ENCODE measurements at places on chromosomes 1 and 21. TPM values are rescaled to one million over a fixed set of nuclear protein-coding genes. Genes with fewer than 3 reads are reported as not detected.

Gene LRP8
- 40.5 TPM for total RNA-seq

Gene FBXO42
- 8.8 TPM for total RNA-seq

Gene APOBEC4
- total RNA-seq: not detected

Gene DIO1
- total RNA-seq: not detected

Gene SGIP1
- not detected for total RNA-seq

Gene SPRR5
- total RNA-seq: not detected

Gene ELAPOR1
- total RNA-seq: 0.51 TPM

Gene C1QB
- total RNA-seq: not detected

Gene CCDC18
- 5.2 TPM for total RNA-seq

Gene EXO5
- total RNA-seq: 3.5 TPM

Gene DPT
- not detected for total RNA-seq

Gene NBPF19
- total RNA-seq: 3.7 TPM

Gene NHLH1
- total RNA-seq: 0.45 TPM

Gene SH2D1B
- total RNA-seq: 0.12 TPM

Gene RNF2
- 19.1 TPM for total RNA-seq

Gene PRDM16
- 0.09 TPM for total RNA-seq

Gene KRTAP10-5
- not detected for total RNA-seq

Gene FMO2
- total RNA-seq: not detected

Gene ACTN2
- 0.02 TPM for total RNA-seq

Gene TBX15
- 0.10 TPM for total RNA-seq

Gene GNAT2
- total RNA-seq: not detected

Gene CFHR4
- not detected for total RNA-seq

Gene RGSL1
- total RNA-seq: not detected

Gene CELA3B
- not detected for total RNA-seq

Gene WNT9A
- total RNA-seq: 8.2 TPM

Gene DNALI1
- total RNA-seq: not detected

Gene LRRN2
- 15.6 TPM for total RNA-seq

Gene CATSPER4
- not detected for total RNA-seq

Gene C1orf226
- total RNA-seq: 0.96 TPM

Gene RBM11
- total RNA-seq: not detected

Gene NBPF4
- total RNA-seq: 0.23 TPM

Gene VASH2
- total RNA-seq: 3.8 TPM

Gene SERPINC1
- 0.16 TPM for total RNA-seq

Gene S100A8
- not detected for total RNA-seq

Gene C1orf210
- total RNA-seq: not detected

Gene VHLL
- not detected for total RNA-seq

Gene FAM3B
- not detected for total RNA-seq

Gene TMEM81
- 2.0 TPM for total RNA-seq

Gene VANGL2
- total RNA-seq: 1.0 TPM

Gene SEC16B
- total RNA-seq: 1.4 TPM

Gene OR2L13
- not detected for total RNA-seq

Gene CLEC20A
- total RNA-seq: not detected

Gene PGBD5
- total RNA-seq: 0.63 TPM

Gene OR2L8
- total RNA-seq: not detected

Gene LCE6A
- total RNA-seq: not detected

Gene EPHA2
- total RNA-seq: 135 TPM

Gene NES
- 1.2 TPM for total RNA-seq

Gene ARMH1
- total RNA-seq: 0.28 TPM

Gene C1orf94
- not detected for total RNA-seq

Gene NPPB
- total RNA-seq: 0.56 TPM

Gene FAM229A
- total RNA-seq: 2.9 TPM

Gene IFFO2
- 15.8 TPM for total RNA-seq

Measured in A549 treated with RU486 at 1 μM for 4 hours (cell line).